ENCODE measurements at places on chromosomes 11 and 22.

- DNase-seq = no peak
Observed at GRCh38 chr11:44613153-44613552, 47.7 kb downstream of the CD82 start.

- no peak for DNase-seq
Observed at GRCh38 chr11:65849771-65850216, 8.2 kb downstream of the CFL1 start.

DNA sequence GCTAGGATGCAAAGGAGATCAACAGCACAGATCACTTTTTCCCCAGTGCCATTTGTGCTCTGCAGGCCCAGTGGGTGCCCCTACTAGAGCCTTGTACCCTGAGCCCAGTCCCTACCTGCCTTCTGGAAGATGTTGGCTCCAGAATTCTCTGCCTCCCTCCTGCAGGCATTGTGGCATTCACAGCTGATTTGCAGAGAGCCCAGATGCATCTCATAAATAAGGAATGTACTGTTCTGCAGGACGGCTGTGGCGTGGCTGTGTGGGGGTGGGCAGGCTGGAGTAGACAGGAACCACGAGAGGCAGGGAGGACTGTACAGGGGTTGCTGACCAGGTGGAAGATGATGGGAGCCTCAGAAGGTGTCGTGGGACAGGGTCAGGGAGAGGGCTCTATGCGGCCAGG is 11.2 kb upstream of the MIAT start:
- DNase-seq = no peak

DNA sequence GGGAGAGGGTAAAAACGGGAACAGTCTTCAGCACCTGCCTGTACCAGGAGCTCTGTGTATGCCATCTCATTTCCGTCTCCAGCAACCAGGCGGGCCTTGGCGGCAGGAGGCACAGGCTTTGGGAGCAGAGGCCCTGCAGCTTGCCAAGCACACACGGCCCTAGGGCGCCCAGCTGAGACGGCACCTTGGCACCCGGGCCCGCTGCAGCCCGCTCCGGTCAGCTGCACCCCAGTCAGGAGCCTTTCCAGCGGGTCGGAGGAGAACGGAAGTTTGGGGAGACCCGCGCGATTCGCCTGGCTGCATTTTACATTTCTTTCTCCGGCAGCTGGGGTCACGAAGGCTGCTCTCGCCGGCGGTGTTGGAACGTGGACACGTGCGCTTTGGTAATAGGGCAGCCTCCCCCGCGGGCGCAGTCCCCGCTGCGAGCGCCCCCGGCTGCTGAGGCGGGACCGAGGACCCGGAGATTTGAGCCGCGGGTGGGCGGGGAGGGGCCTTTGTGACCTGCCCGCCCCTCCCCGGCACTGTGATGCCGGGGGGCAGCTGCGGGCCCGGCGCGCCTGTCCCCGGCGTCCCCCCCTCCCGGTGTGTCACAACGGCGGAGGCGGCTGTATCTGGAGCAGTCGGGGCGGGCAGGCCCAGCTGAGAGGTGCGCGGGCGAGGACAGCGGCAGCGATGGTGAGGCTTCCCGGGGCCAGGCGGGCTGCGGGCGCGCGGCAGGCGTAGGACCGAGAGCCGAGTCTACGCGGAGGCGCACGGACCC is at the start of gene TUBA8:
Gene TUBA8, plus strand, starts transcription at position 616 of the 760 bp plus-strand sequence. Its CDS starts 57 bp downstream, at position 673.
- no peak for DNase-seq

DNA sequence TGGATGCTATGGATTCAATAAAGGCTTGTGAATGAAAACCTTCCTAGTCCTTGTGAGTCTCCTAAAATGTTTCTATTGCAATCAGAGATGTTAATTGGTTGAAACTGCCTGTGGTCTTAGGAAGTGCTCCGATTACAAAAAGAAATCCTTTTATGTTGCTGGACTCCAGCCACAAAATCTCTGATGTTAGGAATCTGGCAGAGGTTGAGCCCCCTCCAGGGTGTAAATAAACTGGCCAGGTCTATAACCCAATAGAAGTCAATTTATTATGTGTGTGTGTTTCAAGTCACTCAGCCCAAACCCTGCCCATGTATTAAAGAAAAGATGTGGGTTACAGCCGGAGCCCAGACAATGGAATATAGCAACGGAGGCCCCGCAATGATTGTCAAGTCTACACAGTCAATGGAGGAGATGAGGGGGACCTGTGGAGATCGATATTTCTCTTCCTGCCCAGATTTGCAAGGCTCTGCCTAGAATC is 218.1 kb upstream of the SORL1-AS1 start:
- no peak for DNase-seq

GRCh38 chr11:34788642-34789041 is 127.5 kb downstream of the APIP start:
- DNase-seq = peak; percentile 8

DNA sequence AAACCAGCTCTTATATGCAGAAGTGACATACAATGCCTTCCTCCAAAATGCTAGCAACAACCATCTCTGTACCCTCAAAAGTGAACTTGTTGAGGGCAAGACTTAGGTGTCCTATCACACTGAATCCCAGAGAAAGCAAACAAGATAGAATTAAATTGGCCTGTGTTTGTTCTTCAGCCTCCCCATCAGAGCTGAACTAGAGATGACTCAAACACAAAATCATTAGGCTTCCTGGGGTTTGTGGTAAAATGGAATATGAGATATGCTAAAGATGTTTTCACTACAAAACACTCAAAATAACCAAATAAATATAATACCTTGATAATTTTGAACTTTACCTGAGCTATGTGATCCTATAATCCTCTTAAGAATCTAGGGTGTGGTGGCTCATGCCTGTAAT is 31.6 kb downstream of the ZNF214 start:
- DNase-seq = no peak

GRCh38 chr11:31913985-31914384 is 102.9 kb upstream of the PAX6 start:
- no peak for DNase-seq

- DNase-seq = no peak
Observed at GRCh38 chr11:13222285-13222684, 55.3 kb upstream of the BMAL1 start.

DNA sequence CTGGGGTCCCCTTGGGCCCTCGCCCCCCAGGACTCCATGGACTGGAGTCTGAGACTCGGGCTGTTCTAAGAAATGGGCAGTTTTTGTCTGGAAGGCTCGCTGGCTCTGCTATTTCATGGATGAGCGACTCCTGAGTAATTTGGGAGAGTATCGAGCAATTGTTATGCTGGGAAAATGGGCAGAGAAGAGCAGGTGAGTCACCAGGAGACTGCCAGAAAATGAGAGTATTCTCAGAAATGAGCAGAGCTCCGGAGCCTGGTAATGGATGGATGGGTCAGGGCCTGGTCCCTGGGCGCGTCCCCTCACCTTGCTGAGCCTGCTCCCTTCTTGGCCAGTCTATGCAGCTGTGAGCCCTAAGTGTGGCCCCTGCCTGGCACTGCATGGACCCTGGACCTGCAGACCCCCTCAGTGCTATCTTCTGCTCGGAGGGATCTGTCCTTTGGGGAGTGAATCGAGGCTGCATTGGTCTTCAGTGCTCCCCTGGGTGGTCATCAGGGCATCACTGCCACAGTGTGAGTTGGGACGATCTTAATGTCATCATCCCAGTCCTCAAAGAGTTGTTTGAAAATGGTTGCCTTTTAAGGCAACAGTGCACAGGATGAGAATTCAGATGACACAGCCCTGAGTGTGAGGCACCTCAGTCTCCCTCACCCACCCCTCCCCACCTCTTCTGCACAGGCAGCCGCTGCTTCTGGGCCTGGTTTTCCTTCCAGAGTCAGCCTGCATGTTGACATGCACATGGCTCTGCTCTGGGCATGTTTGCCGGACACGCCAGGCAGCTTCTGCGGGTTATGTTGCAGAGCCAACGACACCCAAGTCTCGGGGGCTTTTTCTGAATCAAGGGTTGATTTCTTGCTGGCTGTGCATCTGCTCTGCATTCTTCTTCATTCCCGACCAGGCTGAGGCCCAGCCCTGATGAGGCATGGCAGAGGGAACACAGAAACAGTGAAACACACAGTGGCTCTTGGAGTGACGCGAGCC is 519.0 kb downstream of the TBC1D22A start:
- DNase-seq = no peak

GRCh38 chr22:18057568-18058209 is 20.1 kb upstream of the PEX26 start:
- peak; percentile 98 for DNase-seq

DNA sequence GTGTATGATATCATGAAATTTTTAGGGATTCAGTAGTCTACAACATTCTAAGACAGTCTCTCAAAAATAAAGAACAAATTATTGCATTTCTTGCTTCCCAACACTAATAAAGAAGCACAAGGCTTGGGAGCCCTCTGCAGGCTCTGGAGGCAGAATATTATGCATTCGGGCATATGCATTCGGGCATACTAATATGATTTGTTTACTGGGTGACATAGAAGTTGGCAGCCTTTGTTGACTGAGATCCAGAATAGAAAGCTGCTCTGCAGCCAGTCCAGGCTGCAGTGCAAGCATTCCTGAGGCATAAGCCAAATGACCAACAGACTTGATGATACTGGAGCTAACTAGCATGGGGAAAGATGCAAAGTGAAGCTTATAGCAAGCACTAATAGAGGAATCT is 945.5 kb downstream of the OPCML start:
- no peak for DNase-seq

GRCh38 chr22:17496841-17497240 is 66.5 kb upstream of the SLC25A18 start:
- DNase-seq = no peak

DNA sequence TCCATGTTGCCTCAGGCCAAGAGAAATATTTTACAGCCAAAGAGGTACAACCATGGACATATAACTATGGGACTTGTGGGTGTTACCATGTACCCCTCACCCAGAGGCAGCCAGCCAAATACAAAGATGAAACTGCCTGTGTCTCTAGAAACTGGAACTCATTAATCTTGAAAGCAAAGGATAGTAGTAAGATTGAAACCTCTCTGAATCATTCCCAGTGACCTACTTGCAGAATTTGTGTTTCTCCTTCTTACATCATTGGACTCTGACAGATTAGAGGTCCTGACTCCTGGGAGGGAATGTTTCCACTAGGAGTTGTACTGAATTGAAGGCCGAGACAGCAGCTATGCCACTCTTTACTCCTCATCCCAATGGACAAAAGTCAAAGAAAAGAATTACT is 257.4 kb upstream of the UBASH3B start:
- DNase-seq = no peak

- no peak for DNase-seq
Observed at GRCh38 chr11:44607319-44607962, 42.0 kb downstream of the CD82 start.

DNA sequence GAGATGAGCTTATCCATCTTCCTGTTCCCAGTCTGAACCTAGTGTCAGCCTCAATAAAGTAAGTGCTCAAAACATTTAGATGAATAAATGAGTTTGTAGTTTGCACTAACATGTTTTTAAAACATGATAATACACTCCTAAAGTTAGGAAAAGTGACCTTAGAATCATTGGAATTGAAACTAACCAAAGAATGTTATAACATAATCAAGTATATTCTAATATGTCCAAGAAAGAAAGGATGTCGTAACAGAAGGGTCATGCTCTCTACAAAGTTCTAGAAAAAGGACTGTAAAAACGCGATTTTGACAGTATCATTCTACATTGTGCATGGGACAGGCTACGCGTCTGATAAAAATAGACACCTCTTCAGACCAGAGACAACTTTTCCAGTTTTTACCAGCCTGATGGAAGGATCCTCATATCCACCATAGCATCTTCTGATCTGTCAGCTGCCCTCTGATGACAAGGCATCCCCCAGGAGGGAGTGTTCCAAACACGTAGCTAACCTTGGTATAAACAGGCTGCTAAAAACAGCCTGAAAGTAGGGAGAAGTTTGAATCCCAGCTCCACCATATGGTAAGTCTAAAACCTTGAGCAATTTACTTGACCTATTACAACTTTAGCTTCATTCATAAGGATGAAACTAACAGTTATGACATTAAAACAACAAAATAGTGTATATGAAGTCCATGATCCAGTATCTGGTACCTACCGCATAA is 30.2 kb downstream of the CLMP start:
- DNase-seq = no peak

GRCh38 chr11:74442636-74443035 is 24.7 kb downstream of the KCNE3 start:
- DNase-seq = no peak

DNA sequence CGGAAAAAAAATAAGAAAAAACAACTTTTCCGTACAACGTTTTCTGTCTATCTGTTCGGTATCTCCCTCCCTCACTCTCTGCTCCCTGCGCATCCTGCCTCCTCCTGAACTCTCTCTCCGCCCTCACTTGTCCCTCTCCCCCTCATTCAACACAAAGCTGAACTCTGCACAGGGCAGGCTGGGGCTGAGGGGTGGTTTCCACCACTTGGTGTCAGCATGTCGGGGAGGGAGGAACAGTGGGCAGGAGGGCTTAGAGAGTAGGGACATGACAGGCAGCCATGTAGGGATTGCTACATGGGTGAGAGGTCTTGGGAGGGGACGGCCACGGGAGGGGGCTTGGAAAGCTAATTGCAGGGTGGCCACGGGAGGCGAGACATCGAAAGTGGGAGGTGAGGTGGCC is 17.6 kb downstream of the SLC22A12 start:
- DNase-seq = no peak

- DNase-seq = no peak
Observed at GRCh38 chr22:40635940-40636379, 559 bp downstream of the MRTFA start.

DNA sequence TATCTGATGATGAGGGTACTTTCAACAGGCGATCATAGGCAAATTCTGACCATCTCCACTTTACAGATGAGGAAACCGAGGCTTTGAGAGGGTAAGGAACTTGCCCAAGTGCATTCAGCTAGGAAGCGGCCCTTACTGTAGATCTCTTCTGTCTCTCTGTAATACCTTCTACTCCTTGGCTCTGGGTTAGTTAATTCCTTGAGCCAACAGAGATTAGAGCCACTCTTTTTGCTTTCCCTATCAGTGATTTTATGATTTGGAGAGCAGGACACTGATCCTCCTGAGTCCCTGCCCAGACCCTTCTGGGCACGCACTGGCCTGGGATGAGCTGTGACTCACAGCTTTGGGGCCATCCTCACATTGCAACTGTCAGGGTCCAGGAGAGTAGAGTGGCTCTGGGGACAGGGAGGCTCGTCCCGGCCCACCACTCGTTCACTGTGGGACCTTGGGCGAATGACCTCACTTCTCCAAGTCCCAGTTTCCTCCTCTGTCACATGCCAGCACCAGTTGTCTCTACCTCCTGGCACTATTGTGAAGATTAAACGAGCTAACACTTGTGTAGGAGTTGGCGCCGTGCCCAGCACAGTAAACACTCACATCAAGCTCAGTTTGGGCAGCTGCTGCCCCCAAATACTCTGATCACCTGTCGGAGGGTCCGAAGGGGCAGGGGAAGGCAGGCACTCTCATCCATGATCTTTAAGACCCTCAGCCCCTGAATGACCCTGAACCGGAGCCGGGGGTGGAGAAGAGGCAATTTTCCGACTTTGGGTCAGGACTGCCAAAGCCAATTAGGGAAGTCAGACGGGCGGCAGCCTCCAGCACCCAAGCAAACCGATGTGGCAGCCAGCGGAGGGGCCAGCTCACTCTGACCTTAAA is 235.0 kb downstream of the MIAT start:
- DNase-seq = peak; percentile 2
